ENCODE measurements at places on chromosomes 2 and 18.

DNA sequence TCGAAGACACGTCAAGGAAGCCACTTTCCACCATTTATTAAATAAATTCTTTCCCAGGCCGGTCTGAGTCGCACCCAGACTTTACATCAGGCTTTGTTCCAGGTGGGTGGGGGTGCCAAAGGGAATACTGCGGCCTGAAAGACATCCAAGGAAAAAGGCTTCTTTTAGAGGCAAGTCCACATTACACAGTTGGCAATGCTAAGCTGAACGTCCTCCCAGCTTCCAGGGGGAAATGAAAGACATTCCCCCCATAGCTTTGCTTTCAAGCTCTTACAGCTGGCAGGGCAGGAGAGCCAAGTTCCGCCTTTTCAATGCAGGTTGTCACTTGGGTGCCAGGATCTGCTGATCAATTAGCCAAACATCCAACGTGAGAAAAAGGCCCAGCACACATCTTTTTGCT lies 36.5 kb upstream of the PTPN4 start:
- DNase-seq = no peak

DNA sequence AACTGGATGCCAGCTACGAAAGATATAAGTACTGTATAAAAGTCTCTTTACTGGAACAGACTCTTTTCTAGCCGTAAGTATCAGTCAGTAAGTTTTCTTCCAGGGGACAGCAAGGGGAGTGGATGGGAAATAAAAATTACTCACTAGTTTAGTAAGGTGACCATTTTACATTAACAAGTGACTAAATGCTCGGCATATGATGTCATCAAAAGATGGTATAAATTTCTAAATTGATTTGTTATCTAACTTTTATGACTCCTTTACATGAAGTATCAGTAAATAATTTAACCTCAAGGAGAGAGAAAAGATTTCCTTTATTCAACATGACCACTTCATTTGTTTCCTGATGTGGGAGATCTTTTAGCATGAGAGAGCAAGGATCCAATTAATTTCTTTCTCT lies 859.0 kb upstream of the LRRTM1 start:
- DNase-seq = no peak

GRCh38 chr2:195252018-195252417 lies 405.0 kb upstream of the SLC39A10 start:
- no peak for DNase-seq

DNA sequence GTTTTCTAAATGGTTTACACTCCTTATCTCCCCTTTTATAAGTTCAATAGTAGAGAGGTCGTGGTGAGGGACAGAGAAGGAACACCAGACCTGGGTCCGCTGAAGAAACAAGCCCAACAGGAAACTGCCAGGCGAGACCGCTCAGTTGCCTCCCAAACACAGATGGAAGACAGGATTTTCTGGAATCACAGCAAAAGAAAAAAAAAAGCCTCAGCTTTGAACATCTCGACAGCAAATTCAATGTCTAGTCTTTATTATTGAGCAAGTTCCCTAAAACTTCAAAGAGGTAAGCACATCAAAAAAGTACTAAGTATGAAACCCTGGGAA lies 33.5 kb upstream of the GNAL start:
- no peak for DNase-seq

GRCh38 chr2:128325611-128326181 lies 7.0 kb upstream of the HS6ST1 start:
- no peak for DNase-seq

GRCh38 chr2:220916931-220917330 lies 655.2 kb downstream of the EPHA4 start:
- DNase-seq = no peak

DNA sequence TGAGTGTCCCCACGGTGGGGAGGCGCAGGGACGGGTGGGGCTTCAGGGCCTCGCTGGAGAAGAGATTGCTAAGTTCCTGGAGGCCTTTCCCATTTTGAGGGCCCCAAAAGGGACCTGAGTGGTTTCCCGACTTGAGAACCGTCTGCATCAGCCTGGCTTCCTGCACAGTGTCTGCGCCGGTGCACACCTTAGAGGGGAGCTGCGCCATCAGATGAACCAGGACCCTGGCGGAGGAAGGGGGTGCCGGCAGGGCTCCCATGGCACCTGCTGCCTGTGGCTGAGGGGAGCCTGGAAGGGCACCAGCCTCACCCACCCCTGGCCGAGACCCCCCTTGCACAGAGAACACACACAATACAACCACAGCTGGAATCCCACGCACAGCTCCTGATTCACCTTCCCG lies 465.1 kb upstream of the MYT1L start:
- DNase-seq = no peak

GRCh38 chr18:69717586-69717985 lies 230.1 kb downstream of the CD226 start:
- no peak for DNase-seq

DNA sequence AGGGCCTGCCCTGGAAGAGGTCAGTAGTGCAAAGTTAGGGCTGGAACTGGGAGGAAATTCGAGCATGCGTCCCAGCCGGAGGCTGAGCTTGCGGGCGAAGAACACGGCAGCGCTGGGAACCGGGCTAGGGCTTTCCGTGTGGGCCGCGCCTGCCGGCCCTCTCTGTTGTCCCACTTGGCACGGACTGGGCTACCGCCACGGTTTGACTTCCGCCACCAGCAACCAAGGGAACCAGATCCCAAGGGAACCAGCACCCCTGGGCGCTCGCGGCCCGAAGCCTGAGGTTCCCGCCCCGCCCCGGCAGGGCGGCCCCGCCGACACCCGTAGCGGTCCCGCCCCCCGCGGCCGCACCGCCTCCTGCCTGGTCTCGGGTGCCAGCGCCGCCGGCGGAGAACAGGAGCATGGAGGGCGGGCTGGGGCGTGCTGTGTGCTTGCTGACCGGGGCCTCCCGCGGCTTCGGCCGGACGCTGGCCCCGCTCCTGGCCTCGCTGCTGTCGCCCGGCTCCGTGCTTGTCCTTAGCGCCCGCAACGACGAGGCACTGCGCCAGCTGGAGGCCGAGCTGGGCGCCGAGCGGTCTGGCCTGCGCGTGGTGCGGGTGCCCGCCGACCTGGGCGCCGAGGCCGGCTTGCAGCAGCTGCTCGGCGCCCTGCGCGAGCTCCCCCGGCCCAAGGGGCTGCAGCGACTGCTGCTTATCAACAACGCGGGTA lies at the start of gene SPR:
TSS of gene SPR (plus strand) at position 377 of the 708 bp plus-strand sequence. CDS start at position 402, 25 bp downstream.
- peak; percentile 37 for DNase-seq

DNA sequence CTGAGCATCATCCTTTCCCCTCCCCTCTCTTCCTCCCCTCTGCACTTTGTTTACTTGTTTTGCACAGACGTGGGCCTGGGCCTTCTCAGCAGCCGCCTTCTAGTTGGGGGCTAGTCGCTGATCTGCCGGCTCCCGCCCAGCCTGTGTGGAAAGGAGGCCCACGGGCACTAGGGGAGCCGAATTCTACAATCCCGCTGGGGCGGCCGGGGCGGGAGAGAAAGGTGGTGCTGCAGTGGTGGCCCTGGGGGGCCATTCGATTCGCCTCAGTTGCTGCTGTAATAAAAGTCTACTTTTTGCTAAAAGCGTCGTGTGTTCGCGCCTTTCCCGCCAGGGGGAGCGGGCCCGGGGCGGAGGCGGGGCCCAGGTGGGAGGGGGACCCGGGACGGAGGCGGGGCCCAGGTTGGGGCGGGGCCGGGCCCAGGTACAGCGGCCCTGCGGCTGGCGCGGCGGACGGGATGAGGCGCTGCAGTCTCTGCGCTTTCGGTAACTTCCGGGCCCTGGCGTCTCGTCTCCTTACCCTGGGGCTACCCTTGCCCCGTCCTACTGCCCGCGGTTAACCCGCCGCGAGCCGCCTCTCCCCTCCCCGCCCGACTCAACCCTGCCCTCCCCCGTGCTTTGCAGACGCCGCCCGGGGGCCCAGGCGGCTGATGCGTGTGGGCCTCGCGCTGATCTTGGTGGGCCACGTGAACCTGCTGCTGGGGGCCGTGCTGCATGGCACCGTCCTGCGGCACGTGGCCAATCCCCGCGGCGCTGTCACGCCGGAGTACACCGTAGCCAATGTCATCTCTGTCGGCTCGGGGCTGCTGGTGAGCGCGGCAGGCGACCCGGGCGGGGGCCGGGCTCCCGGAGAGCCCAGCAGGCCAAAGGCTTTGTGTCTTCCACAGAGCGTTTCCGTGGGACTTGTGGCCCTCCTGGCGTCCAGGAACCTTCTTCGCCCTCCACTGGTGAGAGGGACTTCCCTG lies at the start of gene KRTCAP3:
TSS of gene KRTCAP3 (plus strand) at position 424 of the 962 bp plus-strand sequence. CDS start at position 456, 32 bp downstream.
- DNase-seq = no peak

- DNase-seq = no peak
Measured at GRCh38 chr2:170932166-170932565, 3.1 kb downstream of the GORASP2 start.

GRCh38 chr2:134351016-134351415 lies 97.1 kb downstream of the MGAT5 start:
- no peak for DNase-seq

DNA sequence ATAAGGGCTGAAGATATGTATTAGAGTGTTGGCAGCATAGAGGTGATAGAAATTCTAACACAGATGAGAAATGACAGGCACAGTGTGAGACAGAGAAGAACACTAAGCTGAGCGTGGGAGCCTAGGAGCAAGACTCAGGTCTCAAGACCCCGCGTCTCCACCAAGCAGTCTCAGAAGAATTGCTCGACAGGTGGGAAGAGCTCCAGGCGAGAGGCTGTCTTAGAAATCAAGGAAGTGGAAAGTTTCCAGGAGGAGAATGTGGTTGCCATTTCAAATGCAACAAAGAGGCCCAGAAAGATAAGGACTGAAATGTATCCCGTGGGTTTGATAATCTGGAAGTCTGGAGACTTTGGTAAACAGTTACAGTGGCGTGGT lies 31.5 kb upstream of the CAB39 start:
- no peak for DNase-seq

DNA sequence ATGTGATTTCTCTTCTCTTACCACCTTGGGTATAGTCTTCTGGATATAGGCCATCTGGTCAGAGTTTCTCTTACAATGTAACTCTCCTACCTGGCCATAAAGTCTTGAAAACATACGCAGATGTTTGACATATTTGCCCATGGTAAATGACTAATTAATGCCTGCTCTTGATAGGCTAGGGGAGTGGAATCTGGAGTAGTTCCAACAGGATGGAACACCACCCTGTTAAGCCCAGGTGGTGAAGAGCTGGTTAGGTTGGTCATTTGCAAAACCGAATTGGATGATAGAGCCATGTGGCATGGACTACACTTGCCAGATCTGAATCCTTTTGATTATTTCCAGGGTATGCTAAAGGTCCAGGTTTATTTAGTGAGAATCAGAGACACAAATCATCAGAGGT lies 36.5 kb downstream of the HADHB start:
- no peak for DNase-seq

DNA sequence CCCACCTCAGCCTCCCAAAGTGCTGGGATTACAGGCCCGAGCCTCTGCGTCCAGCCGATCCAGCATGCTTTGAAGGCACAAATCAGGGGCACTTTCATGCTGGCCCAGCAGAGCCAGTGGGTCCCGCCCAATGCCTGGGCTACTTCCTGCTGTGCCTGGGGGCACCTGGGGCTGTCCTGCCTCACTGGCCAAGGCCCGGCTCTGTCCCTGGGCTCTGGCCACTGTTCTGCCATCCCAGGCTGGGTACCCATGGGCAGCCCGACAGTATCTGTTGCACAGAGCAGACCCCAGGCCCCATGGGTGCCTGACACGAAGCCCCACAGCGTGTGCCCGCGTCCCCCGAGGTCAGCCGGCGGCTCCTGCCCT lies 6.8 kb upstream of the GAL3ST2 start:
- DNase-seq = no peak

- DNase-seq = no peak
Measured at GRCh38 chr18:46345181-46345465, 240.9 kb downstream of the HAUS1 start.

- no peak for DNase-seq
Measured at GRCh38 chr18:73214970-73215369, 347.2 kb upstream of the NETO1 start.

DNA sequence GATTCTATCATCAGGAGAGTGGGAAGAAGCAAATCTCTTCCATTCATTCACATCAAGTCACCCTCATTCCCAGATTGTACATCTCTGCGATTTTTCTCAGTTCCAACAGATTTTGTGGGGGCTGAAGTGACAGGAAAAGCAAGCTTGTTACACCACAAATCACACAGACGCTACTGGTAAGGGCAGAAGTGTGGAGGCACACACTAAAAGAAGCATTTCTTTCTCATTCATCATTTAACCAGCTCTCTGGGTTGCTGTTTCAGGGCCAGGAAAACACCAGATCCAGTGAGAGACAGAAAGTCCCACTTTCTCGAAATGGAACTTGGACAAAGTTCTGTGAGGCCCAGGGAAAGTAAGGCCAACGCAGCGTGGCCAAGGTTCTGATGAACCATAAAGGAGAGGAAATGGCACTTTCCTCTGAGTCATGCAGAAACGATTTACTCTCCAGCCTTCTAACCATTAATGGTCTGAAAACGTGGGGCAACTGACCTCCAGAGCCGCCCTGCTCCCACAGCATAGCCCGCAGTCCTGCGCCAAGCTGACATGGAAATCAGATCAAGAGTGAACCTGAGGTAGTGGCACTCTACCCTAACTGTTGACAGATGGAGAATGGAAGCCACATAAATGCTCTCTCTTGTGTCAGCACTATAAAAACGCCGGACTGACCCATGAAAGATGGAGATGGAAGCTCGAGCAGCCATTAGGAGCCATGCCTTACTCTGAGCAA lies 191.0 kb downstream of the C1D start:
- DNase-seq = no peak

- no peak for DNase-seq
Measured at GRCh38 chr2:187187519-187187918, 260.5 kb downstream of the CALCRL start.

GRCh38 chr2:67164771-67165522 lies 232.2 kb upstream of the ETAA1 start:
- DNase-seq = no peak

- no peak for DNase-seq
Measured at GRCh38 chr2:197059477-197059876, 133.0 kb upstream of the PGAP1 start.

GRCh38 chr18:57801325-57801724 lies 1.8 kb downstream of the ATP8B1 start:
- DNase-seq = no peak

DNA sequence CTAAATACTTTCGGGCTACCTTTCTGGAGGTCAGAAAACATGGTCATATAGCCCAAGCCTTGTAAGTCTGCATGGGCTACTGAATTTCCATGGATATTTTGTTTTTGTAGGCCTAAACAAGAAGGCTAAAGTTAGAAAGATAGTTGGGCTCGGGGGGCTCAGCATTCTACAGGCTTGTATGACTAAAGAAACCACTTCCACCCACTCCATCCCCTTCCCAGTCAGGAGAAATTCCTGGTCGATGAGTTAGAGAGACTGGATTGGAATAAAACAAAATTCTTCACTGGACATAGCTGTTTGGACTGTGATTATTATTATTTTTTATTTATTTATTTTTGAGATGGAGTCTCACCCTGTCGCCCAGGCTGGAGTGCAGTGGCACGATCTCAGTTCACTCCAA lies 539.4 kb upstream of the TNP1 start:
- no peak for DNase-seq

Data from NCI-H2029 treated with DMSO at 0.1 percent for 48 hours (cell line).